ENCODE measurements at places on chromosomes 1 and 21.

- no peak for DNase-seq
Measured at GRCh38 chr1:8365661-8366362, 47.9 kb downstream of the SLC45A1 start.

DNA sequence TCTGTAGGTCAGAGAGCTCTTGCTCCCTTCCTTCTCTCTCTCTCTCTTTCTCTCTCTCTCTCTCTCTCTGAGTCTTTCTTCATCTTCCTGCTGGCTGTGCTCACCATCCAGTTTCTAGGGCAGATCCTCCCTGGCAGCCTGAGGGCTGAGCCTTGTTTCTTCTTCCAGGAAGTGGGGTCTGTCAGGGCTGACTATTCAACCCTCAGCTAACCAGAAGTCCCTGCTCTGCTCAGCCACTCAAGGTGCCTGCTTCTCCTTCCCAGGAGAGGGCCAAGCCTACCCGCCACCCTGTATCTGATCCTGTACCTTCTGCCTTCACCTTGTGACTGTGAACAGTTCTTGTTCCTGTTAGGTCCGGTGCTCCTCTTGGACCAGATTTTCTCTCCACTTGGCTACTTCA, 107.6 kb upstream of the ETV3 start:
- DNase-seq, result no peak

DNA sequence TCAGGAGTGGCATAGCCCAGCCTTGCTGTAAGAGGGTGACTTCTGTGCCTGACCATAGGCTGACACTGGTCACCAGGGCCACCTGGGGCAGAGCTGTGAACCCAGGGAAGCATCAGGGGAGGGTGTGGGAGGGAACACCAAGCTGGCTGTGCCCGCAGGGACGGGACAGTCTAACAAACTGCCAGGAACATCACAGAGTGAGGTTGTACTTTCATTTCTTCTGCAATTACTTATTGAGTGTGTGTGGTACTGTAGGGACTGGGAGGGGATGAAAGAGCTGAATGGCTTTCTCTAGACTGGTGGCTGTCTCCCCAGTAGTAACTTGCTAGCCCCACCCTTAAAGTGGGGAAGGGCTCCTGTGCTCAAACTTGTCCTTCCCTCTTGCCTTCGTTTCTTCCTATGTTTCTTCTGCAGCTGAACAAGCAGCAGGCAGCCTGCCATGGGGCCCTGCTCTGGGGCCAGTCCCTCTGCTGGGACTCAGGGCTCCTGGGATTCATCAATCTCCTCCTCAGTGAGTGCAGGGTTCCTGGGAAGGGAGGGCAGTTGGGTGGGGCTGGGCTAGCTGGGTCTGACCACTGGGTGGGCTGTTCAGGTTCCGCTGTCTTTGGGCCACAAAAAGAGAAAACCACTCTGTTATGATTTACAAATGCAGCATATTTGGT, 39.7 kb upstream of the ETV3 start:
- DNase-seq, result no peak

DNA sequence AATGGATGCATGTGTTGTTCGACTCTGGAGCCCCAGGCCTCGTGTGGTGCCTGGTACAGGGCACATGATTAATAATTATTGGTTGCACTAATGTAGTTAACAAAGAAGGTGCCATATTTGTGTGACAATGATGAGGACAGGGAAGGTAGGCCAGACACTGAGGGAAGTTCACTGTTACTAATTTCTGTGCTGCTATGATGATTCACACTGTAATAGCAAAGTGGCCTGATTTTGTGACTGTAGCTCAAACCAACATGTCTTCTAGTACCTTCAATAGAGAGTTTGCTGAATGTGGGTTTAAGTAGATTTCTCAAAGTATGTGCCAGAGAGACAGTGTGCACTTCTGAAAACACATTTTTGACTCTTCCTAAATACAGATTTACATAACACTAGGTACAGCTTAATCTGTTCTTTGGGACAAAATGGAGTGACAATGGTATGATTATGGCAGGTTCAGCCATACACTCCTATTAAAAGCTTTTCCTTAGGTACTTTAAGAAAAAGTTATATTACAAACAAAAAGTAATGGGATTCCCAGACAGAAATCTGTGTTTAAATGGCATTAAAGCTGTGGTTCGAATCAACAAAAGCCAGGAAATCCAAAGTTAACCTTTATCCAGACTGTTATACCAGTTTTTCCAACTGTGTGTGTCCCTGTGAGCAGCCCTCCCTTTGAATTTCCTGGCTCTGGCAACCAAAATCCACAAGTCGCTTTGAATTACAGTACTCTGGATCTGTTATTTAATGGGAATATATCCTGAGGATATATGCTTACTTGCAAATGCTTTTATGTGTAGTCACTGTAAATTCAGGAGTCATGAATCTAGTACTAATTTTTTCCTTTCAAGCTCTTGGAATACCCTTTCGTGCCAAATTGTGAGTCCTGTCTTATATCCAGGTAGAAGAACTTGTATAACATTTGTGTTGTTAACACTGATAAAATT, 277.1 kb upstream of the SGIP1 start:
- DNase-seq, result no peak

- DNase-seq, result peak; percentile 22
Measured at GRCh38 chr21:44872323-44872648, 1.2 kb downstream of the PTTG1IP start.

DNA sequence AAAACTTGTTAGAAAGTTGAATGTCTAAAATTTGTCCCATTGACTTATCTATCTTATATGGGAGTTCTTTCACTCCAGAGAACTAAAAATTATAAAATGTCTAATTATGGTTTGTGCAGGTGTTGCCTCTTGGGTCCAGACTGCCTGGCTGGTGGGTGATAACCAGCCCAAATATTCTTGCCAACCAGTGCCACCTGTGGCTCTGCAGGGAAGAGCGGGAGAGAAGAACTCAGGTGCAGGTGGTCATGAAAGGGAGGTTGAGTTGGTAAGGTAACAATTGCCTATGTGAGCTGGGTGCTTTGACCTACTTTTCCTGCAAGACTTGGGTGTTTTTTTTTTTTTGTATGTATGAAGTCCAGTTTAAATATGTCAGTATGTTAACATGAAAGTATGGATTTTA, 10.2 kb downstream of the RPS6KC1 start:
- DNase-seq, result no peak

DNA sequence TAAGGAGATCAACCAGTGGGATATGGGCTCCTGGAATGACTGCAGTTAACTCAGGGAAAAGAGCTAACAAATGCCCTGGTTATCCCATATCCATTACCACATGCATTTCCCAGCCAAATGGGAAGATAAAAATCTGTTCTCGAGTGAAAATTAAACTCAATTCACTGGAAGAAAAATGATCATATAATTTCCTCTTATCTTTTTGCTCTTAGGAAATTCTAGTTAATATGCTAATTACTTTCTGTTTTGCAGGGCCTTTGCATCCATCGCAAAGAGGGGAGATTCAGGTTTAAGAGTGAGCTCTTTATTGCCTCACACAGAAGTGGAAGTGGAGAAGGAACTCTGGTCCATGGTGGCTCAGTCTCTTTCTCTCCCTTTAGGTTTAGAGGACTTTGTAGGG, 3.9 kb upstream of the IL24 start:
- no peak for DNase-seq

GRCh38 chr1:29839726-29840125, 603.4 kb downstream of the PTPRU start:
- no peak for DNase-seq

GRCh38 chr1:158800526-158800925, 19.5 kb upstream of the OR6N2 start:
- no peak for DNase-seq

DNA sequence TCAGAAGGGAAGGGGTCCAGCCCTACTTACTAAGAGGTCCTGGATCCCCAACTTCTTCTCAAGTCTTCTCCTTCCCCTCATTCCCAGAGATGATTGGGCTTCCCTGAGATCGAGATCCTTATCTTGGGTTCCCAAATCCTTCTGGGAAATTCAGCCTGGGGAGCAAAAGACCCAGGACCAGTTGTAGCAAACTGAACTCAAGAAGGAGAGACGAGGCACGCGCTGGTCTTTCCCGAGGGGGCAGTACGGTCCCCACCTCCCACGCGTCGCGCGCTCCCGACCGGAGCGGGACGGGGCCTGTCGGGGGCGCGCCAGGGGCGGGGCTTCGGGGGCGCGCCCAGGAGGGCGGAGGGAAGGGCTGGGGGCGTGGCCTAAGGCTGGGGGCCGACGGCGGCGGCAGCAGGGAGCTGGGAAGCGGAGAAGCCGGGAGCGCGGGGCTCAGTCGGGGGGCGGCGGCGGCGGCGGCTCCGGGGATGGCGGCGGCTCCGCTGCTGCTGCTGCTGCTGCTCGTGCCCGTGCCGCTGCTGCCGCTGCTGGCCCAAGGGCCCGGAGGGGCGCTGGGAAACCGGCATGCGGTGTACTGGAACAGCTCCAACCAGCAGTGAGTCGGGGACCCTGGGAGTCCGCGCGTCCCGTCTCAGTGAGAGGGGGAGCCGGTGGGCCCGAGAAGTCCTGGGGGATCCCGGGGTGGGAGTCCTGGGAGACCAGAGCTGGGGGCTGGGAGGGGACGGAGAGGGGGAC, at the start of gene EFNA3:
TSS of gene EFNA3 (plus strand) at position 369 of the 741 bp plus-strand sequence. CDS start at position 474, 105 bp downstream.
- DNase-seq, result peak; percentile 41

DNA sequence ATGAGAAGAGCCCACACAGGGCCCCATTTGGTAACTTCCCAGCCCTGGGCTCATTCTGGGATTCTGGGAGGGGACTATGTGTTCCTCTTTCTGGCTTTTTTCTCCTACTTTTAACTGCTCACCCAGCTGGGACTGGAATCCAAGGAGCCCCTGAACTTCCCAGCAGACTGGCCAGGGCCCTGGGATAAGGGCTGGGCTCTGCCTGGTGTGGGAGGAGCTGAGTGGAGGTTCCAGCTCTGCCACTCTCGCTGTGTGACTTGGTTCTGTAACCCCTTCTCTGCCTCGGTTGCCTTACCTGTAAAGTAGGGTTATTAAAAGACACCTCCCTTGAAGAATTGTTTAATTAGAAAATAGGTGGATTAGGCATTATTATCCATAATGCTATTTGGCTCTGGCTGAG, 19.6 kb upstream of the EPB41 start:
- DNase-seq, result no peak

- no peak for DNase-seq
Measured at GRCh38 chr1:8384088-8384487, 66.2 kb downstream of the SLC45A1 start.

GRCh38 chr1:25797939-25798338, 2.1 kb upstream of the SELENON start:
- DNase-seq, result no peak

DNA sequence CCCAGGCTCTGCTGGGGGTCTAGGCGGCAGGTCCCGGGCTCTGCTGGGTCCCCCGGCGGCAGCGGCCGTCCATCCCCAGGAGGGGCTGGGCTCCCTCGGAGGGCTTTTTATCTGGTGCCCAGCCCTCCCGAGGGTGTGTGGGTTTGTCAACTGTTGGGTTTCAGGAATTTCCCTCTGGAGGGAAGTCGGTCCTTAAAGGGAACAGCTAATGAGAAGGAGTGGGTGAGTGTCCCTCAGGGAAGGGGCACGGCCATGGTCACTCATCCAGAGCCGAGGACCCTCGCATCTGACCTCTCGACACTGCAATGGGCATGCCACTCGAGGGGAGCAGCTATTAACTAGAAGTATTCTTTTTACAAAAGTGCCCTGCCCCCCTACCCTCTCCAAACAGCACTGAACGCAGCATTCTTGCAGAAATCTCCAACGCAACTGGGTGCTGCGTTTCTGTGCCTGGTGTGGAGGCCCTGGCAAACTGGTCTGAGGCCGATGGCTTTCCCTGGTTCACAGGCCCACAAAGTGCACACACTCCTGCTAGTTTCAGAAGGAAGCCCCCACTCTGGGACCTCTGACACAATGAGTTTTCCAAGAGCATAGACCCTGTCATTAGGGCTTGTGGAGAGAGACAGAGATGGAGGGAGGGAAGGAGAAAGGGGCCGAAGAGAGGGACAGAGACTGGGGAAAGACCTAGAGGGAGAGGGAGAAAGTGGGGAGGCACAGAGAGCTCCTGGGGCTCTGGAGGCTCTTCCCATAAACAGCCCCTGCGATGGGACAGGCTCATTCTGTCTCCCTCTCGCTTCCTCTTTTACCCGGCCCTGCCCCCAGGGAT, 1.0 kb upstream of the TSPEAR start:
- DNase-seq, result no peak

DNA sequence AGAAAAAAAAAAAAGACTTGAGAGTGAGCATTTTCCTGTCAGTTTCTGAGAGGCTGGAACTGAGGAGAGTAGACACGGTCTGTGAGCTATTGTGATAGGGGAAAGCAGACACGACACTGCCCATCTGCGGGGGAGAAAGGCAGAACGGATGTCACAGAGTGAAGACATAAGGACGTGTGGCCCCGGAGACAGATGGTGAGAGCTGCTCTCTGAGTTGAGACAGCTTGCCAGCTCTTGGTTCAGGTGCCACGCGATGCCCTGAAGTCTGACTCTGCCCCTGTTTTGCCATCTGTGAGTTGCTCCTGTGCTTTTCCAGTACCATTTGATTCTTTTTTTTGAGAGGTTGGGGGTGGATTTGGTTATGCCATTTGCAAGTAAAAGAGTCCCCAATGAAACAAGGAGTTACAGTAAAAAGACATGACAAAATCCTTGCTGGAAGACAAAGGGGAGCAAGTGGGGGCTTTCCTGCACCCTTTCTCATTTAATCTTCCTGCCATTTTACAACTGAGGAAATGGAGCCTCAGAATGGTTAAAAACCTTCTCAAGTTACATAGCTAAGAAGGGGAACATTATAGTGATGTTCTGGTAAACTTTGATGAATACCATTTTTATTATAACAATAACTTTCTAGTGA, 128.9 kb upstream of the DNAH14 start:
- DNase-seq, result peak; percentile 8

- DNase-seq, result no peak
Measured at GRCh38 chr1:2310332-2311183, 80.8 kb downstream of the MORN1 start.

DNA sequence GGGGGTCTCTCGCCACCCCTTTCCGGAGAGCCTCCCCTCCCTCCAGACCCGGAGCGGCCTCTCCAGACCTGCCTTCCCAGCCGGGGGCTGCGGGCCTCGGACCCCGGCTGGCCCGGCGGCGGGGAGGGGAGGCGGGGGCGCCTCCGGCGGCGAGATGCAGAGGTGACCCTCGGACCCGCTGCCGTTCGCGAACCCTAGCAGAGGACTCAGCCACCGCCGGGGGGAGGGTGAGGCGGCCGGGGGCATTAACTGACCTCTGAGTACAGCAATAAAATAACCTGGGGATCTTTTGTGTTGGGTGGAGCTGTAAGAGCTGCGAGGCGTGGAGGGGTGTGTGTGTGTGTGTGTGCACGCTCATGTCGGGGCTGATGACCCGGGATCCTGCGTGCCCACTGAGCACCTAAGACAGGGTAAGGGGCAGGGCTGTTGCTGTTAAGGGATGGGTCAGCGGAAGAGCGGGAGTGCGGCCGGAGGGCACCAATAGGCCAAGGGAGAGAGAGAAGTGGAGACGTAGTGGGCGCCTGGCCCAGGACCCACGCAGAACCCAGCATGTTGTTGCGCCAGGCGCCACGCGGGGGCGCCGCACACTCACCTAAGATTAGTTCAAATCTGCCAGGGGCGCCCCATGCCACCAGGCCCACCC, 6.3 kb downstream of the HAPLN2 start:
- peak; percentile 66 for DNase-seq
